CD4-positive, alpha-beta T cell treated with Interleukin-10 for 1 hour (primary cell): ENCODE measurements at places on chromosomes 16 and 17.

- no peak for DNase-seq
Measured at GRCh38 chr17:50745631-50746030, 21.7 kb downstream of the ANKRD40CL start.

GRCh38 chr17:30349252-30349651 lies 15.4 kb upstream of the TMIGD1 start:
- no peak for DNase-seq

GRCh38 chr17:30332057-30332542 lies 1.8 kb downstream of the TMIGD1 start:
- peak; percentile 67 for DNase-seq

GRCh38 chr16:65119435-65119834 lies 2.4 kb downstream of the CDH11 start:
- no peak for DNase-seq

GRCh38 chr16:53014287-53014686 lies 38.4 kb downstream of the CHD9NB start:
- no peak for DNase-seq

DNA sequence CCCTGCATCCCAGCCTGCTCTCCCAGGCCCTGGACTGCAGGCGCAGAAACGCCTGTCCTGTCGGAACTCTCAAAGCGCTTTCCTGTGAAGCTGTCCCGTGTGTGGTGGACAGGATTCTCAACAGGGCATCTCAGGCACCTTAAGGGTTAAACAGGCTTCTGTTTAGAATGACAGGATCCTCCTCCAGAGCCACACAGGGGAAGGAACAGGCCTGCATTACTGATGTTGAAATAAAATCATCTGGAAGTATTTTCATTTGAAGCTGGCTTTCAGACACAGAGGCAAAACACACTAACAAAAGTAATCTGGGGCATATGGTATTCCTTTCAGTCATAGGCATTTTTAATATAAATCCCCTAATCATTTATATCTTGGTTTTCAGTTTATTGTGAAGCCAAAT lies 7.4 kb downstream of the HS3ST3A1 start:
- DNase-seq: no peak

- no peak for DNase-seq
Measured at GRCh38 chr16:81639931-81640680, 139.0 kb upstream of the PLCG2 start.

- peak; percentile 58 for DNase-seq
Measured at GRCh38 chr16:55944377-55944802, 69.2 kb upstream of the CES5A start.

GRCh38 chr17:47693731-47694580 lies at the start of gene TBKBP1:
TBKBP1 (plus strand) TSS chr17:47694161; CDS start chr17:47696113, 1,952 bp downstream.
- peak; percentile 71 for DNase-seq

DNA sequence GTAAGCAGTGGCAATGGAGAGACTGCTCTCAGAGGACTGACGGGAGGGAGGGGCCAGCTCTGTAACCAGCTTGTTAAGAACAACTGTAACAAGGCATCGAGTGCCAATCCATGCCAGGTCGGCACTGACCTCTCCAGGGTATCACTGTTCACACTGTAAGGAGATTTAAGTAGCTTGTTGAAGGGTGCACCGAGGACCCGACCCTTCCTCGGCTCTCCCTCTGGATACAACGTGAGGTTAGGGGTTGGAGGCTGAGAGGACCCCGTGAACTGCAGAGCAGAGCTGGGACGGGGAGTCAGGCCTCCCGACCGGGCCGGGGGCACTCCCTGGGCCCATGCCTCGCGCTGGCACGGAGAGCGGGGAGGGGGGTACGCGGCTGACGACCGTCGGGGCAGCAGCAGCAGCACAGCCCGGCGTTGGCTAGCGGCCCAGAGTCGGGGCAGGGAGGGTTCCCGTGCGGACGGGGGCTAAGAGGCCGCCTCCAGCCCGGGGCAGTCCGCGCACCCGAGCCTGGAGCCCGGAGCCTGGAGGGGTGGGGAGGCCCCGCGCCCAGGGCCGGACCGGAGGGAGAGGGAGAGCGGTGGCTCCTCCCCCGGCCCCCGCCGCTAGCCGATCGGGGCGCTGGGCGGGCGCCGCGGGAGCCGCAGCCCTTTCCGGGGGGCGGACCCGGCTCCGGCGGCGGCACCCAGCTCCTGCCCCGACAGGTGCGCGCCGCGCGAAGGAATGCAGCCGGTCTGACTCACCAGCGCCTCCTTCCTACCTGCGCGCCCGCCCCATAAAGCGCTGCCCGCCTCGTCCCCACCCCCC lies at the start of gene ITGB4:
ITGB4 (plus strand) TSS at position 804 of the 807 bp plus-strand sequence. CDS start 3,245 bp downstream, outside the sequence.
- peak; percentile 74 for DNase-seq

- DNase-seq: no peak
Measured at GRCh38 chr17:6969323-6969726, 26.5 kb upstream of the ALOX12 start.

- no peak for DNase-seq
Measured at GRCh38 chr17:15470536-15470935, 3.1 kb upstream of the CDRT4 start.

DNA sequence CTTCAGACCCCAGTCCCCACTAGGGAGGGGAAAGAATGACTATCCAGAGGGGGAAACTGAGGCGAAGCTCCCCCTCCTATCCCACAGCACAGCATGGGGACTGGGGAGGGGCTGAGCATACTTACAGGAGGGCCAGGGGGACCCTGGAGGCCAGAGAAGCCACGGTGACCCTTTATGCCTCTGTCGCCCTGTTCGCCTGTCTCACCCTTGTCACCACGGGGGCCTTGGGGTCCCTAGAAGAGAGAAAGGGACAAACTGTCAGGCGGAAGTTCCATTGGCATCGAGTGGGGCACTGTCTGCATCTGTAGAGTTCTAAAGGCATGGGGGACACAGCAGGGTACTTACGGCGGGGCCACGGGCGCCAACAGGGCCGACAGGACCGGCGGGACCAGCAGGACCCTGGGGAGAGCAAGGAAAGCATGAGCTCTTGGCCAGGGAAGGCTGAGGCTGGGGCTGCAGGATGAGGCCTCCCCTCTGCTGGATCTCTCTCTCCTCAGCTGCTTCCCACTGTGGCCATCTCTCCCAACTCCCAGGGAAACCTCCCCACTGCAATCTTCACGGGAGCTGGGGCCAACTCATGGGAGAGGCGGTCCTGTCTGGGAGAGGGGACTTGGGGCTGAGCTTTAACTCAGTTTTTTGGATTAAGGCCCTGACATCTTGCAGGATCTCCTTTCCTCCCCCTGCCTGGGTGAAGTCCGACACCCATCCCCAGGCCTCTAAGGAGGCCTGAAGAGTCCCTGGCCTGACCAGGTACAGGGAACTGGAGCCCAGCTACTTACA lies 13.5 kb downstream of the COL1A1 start:
- no peak for DNase-seq

- peak; percentile 17 for DNase-seq
Measured at GRCh38 chr17:54967621-54968261, 713 bp downstream of the COX11 start.

DNA sequence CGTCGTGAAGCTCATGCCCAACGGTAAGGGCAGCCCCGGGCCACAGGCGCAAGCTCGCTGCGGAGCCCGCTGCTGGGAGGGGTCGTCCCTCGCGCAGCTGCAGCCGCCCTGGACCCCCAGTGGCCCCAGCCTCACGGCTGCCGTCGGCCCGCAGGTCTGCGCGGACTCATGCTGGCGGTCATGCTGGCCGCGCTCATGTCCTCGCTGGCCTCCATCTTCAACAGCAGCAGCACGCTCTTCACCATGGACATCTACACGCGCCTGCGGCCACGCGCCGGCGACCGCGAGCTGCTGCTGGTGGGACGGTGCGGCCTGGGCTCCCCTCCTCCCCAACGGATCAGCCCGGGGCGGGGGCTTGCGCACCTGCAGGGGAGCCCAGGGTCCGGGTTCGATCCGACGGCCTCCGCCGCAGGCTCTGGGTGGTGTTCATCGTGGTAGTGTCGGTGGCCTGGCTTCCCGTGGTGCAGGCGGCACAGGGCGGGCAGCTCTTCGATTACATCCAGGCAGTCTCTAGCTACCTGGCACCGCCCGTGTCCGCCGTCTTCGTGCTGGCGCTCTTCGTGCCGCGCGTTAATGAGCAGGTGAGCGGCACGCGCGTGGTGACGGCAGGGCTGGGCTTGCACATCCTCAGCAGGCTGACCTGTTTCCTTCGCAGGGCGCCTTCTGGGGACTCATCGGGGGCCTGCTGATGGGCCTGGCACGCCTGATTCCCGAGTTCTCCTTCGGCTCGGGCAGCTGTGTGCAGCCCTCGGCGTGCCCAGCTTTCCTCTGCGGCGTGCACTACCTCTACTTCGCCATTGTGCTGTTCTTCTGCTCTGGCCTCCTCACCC lies 5.8 kb downstream of the SLC5A2 start:
- no peak for DNase-seq

GRCh38 chr17:38603786-38604478 lies 1.8 kb downstream of the SRCIN1 start:
- DNase-seq: no peak

- DNase-seq: no peak
Measured at GRCh38 chr16:79659344-79659743, 58.8 kb upstream of the MAF start.

DNA sequence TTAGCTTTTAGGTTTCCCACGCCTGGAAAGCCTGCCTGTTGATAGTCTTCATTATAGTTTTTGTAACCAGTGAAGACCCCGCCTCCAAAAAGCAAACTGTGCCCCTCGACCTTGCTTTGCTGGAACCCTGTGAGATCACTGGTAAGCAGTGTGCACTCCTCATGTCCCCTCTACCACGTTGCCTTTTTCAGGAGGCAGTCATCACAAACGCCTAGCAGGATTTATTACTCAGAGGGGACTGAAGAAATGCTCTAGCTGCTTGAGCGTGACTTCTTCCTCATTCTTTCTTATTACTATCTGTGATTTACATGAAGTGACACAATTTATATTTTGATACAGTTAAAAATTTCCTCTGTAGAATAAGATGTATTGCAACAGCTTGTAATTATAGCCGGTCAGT lies 6.5 kb upstream of the KRTAP3-1 start:
- no peak for DNase-seq

DNA sequence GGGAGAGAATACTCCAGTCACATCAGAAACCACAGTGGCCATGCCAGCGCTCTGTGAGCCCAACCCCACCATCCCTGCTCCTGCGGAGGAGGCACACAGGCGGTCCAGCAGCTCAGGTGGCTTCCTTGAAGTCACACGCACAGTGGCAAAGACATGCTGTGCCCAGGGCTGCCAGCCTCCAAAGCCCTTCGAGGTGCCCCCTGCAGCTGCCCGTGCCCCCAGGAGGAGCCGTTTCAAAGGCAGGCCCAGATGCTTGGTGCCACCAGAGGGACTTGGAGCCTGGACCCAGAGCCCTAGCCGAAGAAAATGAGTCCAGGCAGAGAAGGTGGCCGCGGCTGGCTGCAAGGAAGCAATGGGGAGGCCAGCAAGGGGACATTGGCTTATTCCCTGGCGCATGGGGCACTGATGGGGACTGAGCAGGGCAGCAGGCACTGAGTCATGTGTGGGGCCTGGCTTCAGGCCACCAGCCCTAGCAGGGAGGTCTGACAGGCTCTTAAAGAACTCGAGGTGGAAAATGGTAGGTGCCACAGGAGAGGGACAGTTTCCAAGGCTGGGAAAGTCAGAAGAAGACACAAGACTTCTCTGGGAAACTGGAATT lies 17.2 kb upstream of the CACNG1 start:
- no peak for DNase-seq

DNA sequence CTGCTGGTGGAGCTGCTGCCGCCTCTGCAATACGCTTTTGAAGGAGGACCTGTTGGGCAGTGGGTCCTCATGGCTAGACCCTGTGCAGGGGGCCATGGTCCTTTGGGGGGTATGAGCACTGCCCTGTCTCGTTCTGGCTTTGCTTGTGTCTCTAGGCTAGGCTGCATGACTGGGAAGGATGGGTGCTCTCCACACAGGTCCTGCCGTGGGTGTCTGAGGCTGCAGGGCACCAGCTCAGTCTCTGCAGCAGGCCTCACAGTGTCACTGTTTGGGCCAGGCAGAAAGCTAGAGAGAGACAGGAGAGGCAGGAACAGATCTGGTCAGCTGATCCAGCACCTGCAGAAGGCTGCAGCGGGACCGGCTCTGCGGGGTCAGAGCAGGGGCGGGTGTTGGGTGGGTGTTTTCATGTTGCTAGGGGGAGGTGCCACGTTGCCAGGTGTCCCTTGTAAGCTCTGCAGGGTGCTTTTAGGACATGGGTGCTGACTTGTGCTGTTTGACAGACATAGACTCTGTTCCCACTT lies 111.4 kb downstream of the SNX29 start:
- DNase-seq: peak; percentile 36

- no peak for DNase-seq
Measured at GRCh38 chr17:44118427-44119050, 4.9 kb downstream of the HDAC5 start.

GRCh38 chr17:20721171-20721570 lies 141.6 kb downstream of the CDRT15L2 start:
- no peak for DNase-seq

GRCh38 chr17:41510251-41511065 lies 5.0 kb upstream of the KRT13 start:
- no peak for DNase-seq

GRCh38 chr17:35752471-35752870 lies 568 bp downstream of the GAS2L2 start:
- no peak for DNase-seq

DNA sequence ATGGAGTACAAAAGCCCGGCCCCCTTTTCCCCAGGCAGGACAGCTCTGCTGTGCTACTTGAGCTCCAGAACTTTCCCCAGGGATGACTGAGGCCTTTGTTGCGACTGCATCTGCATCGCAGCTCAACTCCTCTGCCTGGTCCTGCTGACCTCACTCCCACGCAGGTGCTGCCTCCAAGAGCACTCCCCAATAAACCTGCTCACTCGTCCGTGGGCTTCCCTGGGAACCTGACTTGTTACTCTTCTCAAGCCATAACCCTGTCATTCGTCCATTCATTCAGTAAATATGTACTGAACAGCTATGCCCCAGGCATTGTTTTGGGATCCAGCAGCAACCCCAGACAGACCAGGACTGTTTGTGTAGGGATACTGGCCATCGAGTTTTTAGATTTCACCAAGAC lies 11.6 kb upstream of the RMI2 start:
- no peak for DNase-seq

DNA sequence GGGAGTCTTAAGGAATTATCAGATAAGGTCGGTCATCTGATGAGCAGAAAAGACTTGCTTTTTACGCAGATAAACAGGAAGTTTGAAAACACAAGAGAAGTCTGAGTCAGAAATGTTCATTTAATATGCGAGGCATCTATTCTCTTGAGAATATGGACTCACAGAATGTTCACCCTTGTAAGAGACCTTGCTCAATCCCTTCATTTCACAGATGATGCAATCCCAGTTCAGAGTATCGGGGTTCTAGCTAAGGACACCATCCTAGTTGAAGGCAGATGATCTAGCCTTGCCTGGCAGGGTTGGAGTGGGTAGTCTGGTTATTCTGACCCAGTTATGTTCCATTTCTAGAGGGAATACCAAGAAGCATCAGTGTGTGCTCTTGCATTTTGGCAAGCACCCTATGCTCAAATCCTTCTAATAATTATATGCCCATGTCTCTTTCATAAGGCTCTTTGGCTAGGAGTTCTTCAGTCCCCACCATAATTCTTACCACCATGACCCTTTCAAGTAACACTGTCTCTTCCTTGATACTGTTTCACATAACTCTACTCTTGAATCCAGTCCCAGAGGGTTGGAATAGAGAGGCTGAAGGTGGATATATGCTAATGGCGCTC lies 42.5 kb downstream of the YPEL2 start:
- DNase-seq: no peak

GRCh38 chr17:9648521-9649110 lies 3.3 kb downstream of the USP43 start:
- DNase-seq: no peak
